Ureter (tissue), 1 donor: ENCODE measurements at places on chromosomes 2 and 18.

DNA sequence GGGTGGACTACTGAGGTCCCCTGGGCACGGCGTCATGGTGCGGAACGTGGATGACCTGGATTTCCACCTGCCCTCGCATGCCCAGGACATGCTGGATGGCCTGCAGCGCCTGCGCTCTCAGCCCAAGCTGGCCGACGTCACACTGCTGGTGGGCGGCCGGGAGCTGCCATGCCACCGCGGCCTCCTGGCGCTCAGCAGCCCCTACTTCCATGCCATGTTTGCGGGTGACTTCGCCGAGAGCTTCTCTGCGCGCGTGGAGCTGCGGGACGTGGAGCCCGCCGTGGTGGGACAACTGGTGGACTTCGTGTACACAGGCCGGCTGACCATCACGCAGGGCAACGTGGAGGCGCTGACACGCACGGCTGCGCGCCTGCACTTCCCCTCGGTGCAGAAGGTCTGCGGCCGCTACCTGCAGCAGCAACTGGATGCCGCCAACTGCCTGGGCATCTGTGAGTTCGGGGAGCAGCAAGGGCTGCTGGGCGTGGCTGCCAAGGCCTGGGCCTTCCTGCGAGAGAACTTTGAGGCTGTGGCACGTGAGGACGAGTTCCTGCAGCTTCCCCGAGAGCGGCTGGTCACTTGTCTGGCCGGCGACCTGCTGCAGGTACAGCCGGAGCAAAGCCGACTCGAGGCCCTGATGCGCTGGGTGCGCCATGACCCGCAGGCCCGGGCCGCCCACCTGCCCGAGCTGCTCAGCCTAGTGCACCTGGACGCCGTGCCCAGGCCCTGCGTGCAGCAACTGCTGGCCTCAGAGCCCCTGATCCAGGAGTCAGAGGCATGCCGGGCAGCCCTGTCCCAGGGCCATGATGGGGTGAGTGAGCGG lies 2.5 kb downstream of the KLHL30 start:
- no peak for DNase-seq

DNA sequence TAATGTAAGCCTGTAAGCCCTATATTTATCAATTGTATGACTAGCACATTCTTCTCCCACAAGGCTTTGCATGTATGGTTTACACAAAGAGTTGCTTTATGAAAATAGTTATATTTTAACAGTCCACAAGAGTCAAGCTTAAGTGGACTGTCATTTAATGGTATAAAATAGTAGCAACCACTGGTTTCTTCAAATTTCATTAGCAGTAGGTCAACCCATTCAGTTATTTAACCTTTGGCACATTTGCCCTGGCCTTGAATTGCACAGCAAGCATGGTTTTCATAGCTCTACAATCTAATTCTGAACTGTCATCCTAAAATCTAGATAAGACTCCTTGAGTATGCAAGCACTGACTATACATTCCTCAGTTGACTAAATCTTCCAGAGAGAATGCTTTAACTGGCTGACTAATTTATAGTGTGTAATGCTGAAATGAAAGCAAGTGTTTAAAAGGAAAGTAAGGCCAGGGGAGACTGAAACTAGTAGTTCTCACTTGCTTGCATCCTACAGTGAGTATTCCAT lies 1.8 kb downstream of the DPP4 start:
- no peak for DNase-seq

DNA sequence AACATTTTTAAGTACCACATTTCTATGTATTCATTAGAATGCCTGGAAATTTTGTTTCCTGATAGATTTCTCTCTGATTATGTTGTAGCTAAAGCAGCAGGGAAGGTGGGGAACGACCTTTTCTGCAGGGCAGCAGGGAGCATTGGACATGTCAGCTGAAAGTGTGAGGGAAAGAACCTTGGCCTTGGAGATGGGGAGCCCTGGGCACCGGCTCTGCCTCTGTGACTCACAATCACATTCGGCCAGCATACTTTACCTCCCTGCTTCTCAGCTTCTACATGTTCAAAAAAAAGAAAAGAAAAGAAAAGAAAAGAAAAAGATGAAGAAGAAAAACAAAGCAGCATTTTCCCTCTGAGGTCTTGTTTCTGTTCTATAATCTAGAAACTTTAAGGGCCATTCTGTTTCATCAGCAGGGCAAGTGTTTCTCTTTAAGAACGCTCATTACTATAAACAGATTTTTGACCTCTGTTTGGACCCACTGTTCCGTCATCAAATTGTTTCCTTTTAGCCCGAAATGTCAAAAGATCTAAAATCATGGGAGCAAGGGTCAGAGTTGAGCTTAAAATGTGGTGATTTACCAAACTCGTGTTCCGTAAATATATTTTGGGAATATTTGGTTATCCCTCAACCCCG lies 27.9 kb downstream of the SETBP1 start:
- DNase-seq, result no peak

- no peak for DNase-seq
Observed at GRCh38 chr2:39602616-39603015, 63.1 kb upstream of the TMEM178A start.

DNA sequence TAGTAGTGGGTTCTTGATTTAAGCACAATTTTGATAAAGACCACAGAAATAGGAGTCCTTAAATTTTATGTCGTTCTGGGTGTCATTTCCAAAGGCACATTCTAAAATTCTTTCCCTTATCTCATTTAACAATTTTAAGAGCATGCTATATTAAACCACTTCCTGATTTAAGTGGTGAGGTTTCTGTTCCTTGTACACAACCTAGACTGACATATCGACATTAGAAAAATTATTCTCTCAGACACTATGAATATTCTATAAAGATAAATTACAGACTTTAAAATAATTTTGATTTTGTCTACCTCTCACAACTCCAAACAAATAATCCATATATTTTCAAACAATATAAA lies 923.8 kb downstream of the LRP1B start:
- DNase-seq, result no peak

DNA sequence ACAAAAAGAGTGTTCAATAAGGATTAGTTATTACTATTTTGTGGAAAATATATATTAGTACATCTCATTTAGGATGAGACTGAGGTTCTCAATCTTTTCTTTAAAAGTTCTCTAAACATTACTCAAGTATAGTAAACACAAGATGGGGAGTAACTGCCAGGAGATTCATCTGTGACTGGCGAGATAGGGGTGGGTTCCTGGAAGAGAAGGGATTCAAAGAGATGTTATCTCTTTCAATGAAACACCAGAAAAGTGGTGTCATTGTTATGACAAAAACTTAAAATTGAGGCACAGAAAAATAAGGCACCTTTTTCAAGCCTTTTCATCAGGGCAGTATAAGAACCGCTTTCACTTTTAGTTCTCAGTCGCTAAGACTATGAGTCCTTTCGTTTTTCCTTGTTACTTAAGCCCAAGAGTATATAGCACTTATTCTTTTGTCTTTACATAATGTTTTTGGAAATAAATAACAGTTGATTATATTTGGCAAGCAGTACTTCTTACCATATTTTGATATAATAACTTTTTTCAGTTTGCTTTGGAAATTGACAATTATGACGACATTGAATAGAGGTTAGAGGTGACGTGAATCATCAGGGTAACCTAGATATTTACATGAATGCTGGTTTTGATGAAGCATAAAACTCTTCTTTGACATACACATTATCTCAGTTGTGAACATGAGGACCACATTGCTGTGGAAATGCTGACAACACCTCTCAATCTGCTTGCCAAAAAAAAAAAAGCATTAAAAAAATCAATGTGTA lies 393.9 kb upstream of the TCF4 start:
- DNase-seq, result no peak

DNA sequence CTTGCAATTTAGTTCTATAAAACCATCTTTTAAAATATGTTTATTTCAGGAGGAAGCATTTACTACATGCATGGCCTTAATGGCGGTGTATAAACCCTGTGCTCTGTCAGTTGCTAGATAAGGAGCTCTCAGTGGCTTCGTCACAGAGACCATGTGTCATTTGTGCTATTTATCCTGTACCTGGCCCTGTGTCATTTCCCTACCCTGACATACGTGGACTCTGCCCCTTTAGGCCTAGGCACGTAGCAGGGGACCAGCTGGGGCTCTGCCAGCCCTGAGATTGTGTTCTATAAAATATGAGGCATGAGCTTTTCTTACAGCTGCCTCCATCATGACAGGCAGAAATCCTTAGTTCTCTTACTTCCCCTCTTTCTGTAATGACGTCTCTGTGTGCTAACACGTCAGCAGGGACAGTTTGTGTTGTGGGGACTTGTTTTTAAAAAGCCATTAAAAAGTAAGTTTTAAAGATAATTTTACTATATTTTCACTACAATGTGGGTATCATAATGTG lies 88.0 kb downstream of the ITGB1BP1 start:
- DNase-seq, result no peak

- no peak for DNase-seq
Observed at GRCh38 chr18:70494524-70494923, 205.7 kb downstream of the SOCS6 start.

DNA sequence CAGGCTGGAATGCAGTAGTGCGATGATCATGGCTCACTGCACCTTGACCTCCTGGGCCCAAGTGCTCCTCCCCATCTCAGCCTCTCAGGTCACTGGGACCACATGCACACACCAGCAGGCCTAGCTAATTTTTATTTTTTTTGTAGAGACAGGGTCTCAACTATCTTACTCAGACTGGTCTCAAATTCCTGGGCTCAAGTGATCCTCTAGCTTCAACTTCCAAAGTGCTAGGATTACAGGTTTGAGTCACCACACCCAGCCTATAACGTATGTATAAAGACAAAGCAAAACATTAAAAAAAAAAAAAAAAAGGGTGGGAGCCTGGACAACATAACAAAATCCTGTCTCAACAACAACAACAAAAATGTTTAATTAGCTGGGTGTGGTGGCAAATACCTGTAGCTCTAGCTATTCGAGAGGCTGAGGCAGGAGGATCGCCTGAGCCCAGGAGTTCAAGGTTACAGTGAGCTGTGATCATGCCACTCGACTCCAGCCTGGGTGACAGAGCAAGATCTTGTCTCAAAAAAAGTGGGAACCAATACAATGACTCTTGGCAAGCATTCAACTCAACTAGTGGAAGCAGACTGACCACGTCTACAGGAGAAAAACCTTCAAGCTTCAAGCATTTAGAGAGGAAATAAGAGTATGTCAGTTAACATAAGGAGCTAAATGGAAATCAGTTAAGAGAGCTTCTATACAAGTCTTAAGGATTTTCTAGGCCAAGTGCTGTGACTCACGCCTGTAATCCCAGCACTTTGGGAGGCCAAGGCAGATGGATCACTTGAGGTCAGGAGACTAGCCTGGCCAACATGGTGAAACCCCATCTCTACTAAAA lies 2.6 kb downstream of the GTF3C2 start:
- DNase-seq, result no peak

GRCh38 chr18:60099709-60100108 lies 199.9 kb downstream of the PMAIP1 start:
- DNase-seq, result no peak

DNA sequence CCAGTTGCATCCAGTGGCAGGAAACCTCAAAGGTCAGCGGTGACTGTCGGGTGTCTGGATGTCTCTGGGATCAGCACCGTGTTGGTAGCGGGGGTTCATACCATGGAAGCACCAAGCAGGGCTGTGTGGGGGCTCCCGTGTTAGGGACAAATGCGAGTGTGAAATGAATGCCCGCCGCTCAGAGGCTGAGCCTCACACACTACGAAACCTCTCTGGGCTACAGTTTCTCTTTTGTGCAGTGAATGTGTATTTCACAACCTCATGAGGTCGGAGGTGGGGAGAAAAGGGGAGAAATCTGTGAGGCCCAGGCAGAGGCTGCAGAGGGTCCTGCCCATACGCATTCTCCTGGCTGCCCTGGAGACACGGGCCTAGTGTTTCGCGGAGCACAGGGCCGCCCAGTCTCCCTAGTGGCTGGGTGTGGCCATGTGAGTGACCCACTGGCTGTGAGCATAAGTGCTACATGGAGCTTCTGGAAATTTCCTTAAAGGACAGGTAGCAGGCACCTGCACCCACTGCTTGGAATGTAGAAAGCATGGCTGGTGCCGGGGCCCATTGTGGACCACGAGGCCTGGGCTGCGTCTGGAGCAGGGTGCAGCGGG lies 138.0 kb upstream of the GLI2 start:
- no peak for DNase-seq

DNA sequence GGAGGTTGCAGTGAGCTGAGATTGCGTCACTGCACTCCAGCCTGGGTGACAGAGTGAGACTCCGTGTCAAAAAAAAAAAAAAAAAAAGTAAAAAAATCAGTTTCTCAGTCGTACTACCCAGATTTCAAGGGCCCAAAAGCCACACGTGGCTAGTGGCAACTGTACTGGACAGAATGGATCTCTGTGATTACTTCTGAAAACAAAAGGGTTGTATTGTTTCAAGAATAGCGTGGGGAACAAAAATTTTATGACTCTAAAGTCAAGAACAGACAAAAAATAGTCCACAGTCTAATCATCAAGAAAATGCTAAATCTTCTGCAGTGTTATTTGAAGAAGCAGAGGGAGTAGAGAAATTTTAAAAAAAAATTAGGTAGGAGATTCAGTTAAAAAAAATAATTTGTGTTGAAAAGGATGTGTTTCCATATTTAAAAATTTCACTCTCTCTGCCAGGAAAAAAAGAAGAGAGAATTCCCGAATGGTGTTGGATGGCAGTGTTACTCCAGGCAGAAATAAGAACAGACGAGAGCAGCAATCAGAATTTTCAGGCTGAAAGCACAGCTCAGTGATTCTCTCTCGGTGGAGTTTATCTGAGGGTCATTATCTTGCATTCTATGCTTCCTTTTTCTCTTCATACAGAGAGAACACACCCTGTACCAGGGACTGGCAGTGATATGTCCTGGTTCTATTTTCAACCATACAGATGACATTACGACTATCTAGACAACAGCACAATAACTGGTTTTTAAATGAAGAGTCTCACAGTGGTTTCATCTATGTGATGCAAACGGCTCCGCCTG lies 61.8 kb downstream of the CABYR start:
- DNase-seq, result no peak

DNA sequence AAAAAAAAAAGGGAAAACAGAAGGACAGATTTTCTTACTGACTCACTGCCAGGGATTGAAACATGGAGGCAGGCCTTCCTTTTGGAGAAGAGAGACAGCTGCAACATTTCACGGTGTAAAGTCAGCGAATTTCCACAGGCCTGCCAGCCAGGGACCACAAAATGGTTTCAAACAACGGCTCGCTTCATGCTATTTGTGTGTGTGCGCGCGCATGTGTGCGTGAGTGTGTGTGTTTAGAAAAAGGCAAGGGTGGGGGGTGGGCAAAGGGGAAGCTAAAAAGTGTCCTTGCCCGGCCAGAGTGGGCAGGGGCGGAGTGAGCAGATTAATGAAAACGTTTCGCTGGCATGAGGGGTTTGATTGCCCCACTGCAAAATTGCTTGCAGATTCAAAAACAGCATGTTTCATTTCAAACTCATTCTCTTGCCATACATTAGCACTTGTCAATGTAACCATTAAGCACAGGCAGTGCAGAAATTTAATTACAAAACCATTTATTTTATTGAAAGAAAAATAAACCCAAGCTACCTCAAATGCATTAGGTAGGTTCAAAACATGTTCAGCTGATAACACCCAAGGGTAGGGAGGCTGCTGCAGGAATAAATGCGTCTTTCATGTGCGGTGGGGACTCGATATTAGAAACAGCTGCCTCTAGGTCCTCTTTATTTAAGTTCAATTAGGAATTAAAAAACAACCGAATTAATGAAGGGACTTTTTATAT lies 182.1 kb upstream of the SIX2 start:
- no peak for DNase-seq

GRCh38 chr2:120229341-120229740 lies 6.1 kb upstream of the TMEM185B start:
- no peak for DNase-seq
